ENCODE measurements at places on chromosomes 13 and 19.
A peak's percentile ranks its signal among the peaks of the same experiment; 100 is the strongest.

DNA sequence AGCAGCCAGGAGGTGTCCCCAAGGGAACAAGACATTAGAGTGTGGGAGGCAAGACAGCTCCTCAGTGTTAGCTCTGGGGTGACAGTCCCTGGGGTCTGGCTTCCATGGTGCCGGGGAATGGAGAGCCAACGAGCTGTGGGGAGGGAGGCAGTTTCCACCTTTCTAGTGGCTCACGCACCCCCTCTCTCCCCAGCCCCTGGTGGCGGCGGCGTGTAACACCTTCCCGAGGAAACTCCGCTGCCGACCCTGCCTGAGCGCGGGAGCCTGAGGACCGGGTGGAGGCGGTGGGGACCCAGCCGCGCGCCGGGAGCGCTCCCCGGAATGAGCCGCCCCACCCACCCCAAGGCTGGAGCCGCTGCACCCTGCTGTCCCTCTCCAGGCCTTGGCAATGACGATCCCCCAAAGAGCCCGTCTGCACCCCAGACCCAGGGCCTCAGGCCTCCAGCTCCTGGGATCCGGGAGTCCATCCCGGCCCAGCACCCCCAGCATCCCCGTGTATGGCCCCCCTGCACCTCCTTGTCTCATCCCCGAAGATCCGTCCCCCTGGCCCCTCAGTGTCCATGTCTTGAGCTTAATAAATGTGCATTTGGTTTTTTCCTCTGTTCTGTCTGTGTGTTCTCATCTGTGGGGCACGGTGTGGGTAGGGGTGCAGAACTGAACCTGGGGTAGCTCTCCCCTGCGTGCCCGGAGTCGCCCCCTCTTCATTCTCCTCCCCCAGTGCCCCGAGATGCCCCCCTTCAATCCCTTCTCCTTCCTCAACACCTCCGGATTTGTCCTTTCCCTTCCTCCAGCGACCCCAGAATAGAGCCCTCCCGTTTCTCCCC, 622 bp upstream of the FXYD5 start:
- H3K4me3 ChIP-seq: peak overlapping the region; percentile 92
- no peaks in the 10 kb centered on the region for H3K36me3 ChIP-seq
- H3K27me3 ChIP-seq: peaks cover 89% of the 10 kb centered on the region

GRCh38 chr13:98541191-98541590, 35.7 kb downstream of the STK24 start:
- H3K4me3 ChIP-seq: no peak overlapping the region
- H3K36me3 ChIP-seq: peaks cover 16% of the 10 kb centered on the region
- H3K27ac ChIP-seq: no peak overlapping the region
- no peak for DNase-seq
- H3K27me3 ChIP-seq: no peaks in the 10 kb centered on the region
- H3K4me1 ChIP-seq: peaks cover 67% of the 10 kb centered on the region

GRCh38 chr13:31775686-31776085, 36.4 kb downstream of the RXFP2 start:
- H3K36me3 ChIP-seq: no peaks in the 10 kb centered on the region
- peaks cover 7% of the 10 kb centered on the region for H3K27me3 ChIP-seq
- H3K4me1 ChIP-seq: no peaks in the 10 kb centered on the region
- H3K4me3 ChIP-seq: no peak overlapping the region
- DNase-seq: no peak

- no peaks in the 10 kb centered on the region for H3K27me3 ChIP-seq
- no peak for DNase-seq
- H3K4me1 ChIP-seq: peaks cover 16% of the 10 kb centered on the region
- no peaks in the 10 kb centered on the region for H3K36me3 ChIP-seq
- peak overlapping the region; percentile 52 for H3K4me3 ChIP-seq
These were observed 8.4 kb downstream of the PEX11G start for GRCh38 chr19:7480222-7480969.

DNA sequence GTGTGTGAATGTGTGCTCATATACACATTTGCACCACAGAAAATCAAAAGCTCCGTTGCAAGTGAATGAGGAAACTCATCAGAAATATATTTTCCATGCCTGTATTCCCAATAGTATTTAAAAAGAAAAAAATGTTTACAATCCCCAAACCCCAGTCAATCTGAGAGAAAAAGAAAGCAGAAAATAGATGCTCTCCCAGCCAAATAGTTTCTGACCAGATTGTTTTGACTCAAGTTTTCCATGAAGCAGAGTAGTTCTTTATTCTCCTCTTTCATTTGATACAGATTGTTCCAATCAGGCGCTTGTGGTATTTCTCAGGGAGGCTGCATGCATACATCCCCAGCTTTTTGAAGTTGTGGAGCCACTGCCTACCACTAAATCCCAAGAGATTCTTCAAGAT, 110.6 kb downstream of the STARD13 start:
- H3K27me3 ChIP-seq: no peaks in the 10 kb centered on the region
- peaks cover 4% of the 10 kb centered on the region for H3K36me3 ChIP-seq
- H3K27ac ChIP-seq: no peak overlapping the region
- no peak for DNase-seq
- no peak overlapping the region for H3K4me3 ChIP-seq

DNA sequence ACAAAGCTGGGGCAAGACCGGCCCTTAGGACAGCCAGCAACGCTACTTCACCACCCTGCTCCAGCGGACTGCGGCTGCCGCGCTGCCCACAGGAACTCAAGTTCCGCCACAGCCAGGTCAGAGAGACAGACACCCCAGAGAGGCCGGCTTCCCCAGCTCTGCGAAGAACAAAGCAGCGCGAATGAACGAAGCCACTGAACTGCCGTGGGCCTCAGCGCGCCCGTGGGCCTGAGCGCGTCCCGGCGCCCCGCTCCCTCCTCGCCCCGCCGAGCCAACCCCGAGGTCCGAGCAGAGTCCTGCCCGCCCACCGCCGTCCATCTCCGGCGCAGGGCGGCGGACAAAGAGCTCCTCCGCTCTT, 158.4 kb downstream of the RNF17 start:
- H3K27ac ChIP-seq: peak overlapping the region; percentile 97
- DNase-seq: no peak
- H3K27me3 ChIP-seq: no peaks in the 10 kb centered on the region
- no peaks in the 10 kb centered on the region for H3K36me3 ChIP-seq

DNA sequence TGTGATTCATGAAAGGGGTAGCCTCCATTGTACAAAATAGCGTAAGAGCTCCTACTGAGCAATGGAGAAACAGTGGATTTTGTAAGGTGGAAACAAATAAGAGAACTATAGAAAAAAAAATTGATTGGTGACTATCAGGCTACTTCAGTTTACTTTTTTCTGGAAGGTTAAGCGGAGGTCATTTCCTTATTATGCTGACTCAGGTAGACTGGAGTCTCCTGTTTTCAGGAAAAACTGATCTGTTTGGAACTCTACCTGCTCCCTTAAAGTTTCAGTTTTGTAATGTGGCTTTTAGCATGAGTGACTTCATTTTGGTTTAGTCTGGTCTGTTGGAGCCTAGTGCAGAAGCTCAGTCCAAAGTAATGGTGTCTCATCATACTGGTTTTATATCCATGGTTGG, 3.4 kb downstream of the ZNF607 start:
- no peaks in the 10 kb centered on the region for H3K27me3 ChIP-seq
- H3K36me3 ChIP-seq: peaks cover 38% of the 10 kb centered on the region
- DNase-seq: no peak
- no peak overlapping the region for H3K4me3 ChIP-seq
- peaks cover 13% of the 10 kb centered on the region for H3K4me1 ChIP-seq
- H3K27ac ChIP-seq: no peak overlapping the region

- no peaks in the 10 kb centered on the region for H3K27me3 ChIP-seq
- peaks cover 23% of the 10 kb centered on the region for H3K4me1 ChIP-seq
- H3K27ac ChIP-seq: peak overlapping the region; percentile 76
- H3K4me3 ChIP-seq: peak overlapping the region; percentile 20
- DNase-seq: peak; percentile 79
These were observed 4.9 kb downstream of the CSNK1G2 start for GRCh38 chr19:1945899-1946298.

DNA sequence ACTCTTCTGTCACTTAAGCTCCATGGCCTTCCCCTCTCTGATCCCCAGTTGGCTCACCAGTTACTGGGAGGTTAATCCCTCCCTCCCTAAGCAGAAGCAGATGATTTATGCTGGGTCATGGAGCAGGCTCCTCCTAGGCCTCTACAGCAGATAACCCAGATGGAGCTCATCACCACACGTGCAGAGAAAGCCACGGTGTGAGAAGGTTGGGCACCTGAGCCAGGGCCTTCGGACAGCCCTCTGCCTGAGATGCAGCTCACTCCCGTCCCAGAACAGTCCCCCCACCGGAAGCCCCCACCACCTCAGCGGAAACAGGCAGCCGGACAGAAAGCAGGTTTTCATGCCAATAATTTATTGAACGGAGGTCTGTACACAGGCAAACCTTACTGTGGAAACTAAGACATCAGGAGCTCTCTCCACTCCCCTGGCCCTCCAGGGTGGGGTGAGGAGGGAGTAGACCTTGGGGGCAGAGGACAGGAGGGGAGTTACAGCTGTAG, 9.8 kb downstream of the ZNF526 start:
- no peak for DNase-seq
- no peaks in the 10 kb centered on the region for H3K27me3 ChIP-seq
- H3K4me1 ChIP-seq: peaks cover 7% of the 10 kb centered on the region

DNA sequence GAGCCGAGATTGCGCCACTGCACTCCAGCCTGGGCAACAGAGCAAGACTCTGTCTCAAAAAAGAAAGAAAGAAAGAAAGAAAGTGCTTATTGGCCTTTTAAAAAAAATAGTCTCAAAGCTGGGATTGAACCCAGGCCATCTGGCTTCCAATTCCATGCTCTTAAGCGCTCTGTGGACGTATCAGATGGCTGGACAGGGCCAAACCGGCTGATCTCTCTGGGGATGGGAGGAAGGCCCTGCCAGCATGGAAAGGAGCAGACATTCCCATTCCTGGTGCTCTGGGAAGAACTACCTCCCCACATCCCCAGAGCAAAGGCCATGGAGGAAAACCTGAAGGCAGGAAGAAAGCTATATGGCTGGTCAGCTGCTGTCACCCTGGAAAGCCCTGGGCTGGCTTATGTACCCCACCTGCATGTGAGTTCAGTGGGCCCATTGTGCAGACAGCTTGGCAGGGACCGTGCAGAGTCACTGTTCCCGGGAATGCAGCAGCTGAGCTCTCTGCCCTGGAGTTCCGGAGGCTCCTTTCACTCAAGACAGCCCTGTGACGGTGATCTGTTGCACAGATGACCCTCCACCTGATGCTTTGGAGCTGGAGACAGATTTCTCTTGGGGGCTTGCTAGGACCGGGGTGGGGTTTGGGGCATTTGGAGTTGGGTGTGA, 84.3 kb downstream of the SIPA1L3 start:
- peaks cover 21% of the 10 kb centered on the region for H3K4me1 ChIP-seq
- H3K4me3 ChIP-seq: no peak overlapping the region
- H3K36me3 ChIP-seq: no peaks in the 10 kb centered on the region
- H3K27me3 ChIP-seq: no peaks in the 10 kb centered on the region

DNA sequence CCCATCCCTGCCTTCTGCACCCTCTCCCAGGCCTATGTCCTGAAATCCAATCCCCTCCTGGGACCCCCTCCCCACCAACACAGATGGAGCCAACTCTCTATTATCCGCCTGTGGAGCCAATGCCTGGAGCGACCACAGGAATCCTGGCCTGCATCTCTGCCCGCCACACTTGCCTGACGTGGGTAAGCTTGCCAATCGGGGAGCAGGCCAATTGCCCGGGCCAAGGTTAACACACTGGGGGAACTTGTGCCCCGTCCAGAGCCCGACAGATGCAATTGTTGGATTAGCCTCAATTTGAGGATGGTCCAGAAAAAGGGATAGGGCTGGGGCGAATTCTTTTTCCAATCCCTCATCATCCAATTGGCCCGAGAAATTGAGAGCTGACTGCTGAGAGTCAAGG, 5.9 kb downstream of the WIZ start:
- peaks cover 5% of the 10 kb centered on the region for H3K4me1 ChIP-seq
- no peak overlapping the region for H3K4me3 ChIP-seq
- H3K27me3 ChIP-seq: no peaks in the 10 kb centered on the region
- H3K36me3 ChIP-seq: no peaks in the 10 kb centered on the region

Data from type B pancreatic cell (in vitro differentiated cells).